MCF 10A (cell line): ENCODE measurements at places on chromosomes 12 and 14. TPM values are rescaled to one million over a fixed set of nuclear protein-coding genes. Genes with fewer than 3 reads are reported as not detected.

DNA sequence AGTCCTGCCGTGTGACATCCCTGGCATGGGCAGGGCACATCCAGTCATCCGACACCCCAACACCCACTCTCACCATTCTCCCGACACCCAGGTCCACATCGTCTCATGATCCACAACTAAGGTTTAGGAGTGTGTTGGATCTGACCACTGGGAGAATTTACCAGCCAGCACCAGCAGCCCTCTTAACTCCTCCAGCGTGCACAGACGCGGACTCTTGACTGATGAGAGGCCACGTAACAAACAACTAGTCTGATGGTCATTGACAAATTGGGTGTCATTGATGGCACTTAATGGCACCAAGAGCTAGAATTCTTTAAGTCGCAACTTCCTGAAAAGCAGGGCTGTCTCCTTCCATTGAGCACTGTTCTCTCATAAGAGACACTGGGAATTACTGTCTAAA is 203.0 kb upstream of the SFSWAP start:
- DNase-seq, result no peak

DNA sequence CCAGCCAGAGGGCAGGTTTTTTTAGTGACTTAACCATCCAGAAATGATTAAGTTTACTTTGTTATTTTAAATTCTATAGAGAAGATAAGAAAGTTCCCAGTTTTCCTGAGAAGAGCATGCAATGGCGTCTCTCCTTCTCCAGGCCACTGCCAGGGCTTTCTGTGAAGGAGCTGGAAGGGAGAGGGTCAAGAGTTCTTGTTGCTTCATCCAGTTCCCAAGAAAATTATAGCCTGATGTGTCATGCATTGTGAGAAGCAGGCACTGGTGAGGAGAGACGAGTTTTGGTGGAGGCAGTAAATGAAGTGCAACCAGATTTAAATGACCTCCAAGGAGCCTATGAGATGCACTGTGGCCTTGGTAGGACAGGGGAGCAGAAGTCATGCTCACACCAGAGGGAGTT is 14.2 kb downstream of the ELK3 start:
- peak; percentile 70 for DNase-seq

- DNase-seq, result peak; percentile 29
These were observed 874.5 kb downstream of the FLRT2 start for GRCh38 chr14:86404425-86404824.

Gene AQP6
- not detected in 2 replicates for total RNA-seq

DNA sequence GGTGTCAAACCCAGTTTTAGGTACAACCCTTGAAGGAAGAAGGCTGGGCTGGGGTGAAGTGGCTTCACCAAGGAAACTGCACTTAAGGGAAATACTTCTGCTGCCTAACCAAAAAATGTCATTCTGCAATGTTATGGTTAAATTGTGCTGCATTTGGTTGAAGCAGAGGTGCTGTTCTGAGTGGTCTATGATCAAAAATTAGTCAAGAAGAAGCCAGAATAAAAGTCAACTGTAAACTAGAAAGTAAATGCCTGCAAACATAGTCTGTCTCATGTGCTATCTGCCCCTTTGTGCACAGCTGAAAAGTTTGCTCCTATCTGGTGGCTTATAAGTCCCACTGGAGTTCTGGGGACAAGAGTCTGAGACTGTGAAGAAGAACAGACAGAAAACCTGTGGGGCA is 158.8 kb downstream of the C12orf42 start:
- no peak for DNase-seq

DNA sequence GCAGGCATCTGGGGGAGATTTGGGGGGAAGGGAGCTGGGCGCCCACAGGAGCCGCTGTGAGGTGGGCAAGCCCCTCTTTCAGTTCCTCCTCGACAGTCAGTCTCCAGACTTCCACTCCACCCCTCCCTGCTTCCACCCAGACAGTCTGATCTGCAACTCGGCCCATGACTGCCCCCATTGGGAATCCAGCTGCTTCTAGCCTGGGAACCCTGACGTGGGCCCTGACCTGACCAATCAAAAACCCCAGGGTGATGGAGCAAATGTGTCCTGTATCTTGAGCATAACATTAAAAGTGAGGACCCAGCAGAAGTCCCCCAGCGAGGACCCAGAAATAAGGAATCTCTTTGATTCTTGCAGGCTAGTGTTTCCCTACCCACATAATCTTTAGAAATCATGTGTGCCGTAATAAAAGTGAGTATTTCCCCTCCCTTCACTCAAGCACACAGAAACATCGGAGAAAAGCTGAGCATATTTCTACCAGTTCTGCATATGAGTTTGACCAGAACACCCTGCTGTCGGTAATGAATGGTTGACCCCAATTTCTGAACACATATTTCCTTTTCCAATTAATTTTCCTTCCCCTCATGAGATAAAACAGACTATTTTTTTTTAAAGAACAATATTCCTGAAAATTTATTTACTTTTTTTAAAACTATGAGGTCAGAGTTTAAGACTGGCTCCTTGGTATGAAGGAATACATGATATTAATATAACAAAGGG is 6.4 kb downstream of the SSH1 start:
- no peak for DNase-seq

- DNase-seq, result no peak
These were observed 255.0 kb upstream of the NPAS3 start for GRCh38 chr14:32683679-32684078.

Gene C12orf54
- 1.5 and 1.9 TPM in 2 replicates for total RNA-seq

DNA sequence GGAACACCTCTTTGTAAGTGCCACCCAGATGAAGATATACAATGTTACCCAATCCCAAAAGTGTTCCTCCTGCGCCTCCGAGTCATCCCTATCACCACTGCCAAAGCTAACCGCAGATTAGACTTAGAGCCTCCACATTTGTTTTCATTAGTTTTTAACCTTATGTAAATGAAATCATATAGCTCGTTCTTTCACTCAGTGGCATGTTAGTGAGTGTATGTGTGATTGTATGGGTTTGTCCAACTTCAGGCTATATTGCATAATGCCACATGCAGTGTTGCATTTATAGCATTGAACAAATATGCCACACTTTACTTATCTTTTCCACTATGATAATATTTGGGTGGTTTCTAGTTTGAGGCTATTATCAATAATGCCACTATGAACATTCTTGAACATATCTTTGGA is 18.0 kb downstream of the MAP1LC3B2 start:
- DNase-seq, result peak; percentile 79
